Uterus (tissue), 4 donors: ENCODE measurements at places on chromosomes 1 and 21. TPM values are rescaled to one million over a fixed set of nuclear protein-coding genes. Genes with fewer than 3 reads are reported as not detected.

- H3K27ac ChIP-seq, result peak overlapping the region; percentile 91
- no peaks in the 10 kb centered on the region for H3K27me3 ChIP-seq
- no peak overlapping the region for H3K4me3 ChIP-seq
- H3K4me1 ChIP-seq, result no peaks in the 10 kb centered on the region
- peak; percentile 59 for DNase-seq
These were observed 229.2 kb downstream of the RHOU start for GRCh38 chr1:228964178-228965089.

GRCh38 chr1:4173731-4174130 lies 273.7 kb upstream of the C1orf174 start:
- no peak overlapping the region for H3K4me3 ChIP-seq
- H3K4me1 ChIP-seq, result no peaks in the 10 kb centered on the region
- no peaks in the 10 kb centered on the region for H3K27me3 ChIP-seq
- no peaks in the 10 kb centered on the region for H3K36me3 ChIP-seq

- DNase-seq, result no peak
- H3K4me3 ChIP-seq, result no peak overlapping the region
- no peaks in the 10 kb centered on the region for H3K27me3 ChIP-seq
- H3K27ac ChIP-seq, result no peak overlapping the region
These were observed 244.8 kb upstream of the RGS18 start for GRCh38 chr1:191913260-191913977.

DNA sequence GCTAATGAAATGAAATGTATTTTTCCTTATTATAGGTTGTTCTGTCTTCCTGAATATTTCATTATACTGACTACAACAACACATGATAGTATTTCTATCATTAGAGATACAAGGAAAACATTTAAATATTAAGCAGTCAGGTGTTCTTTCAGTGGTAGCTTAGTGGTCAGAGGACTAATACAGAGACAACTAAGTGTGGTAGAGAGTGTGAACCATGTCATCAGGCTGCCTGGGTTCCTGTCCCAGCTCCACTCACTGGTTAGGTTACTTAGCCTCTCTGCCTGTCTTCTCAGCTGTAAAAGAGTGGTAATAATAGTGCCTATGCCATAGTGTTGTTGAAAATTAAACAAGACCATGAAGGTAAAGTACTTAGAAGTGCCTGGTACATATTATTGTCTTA lies 3.9 kb downstream of the UAP1 start:
- no peak for DNase-seq
- H3K36me3 ChIP-seq, result no peaks in the 10 kb centered on the region
- peaks cover 1% of the 10 kb centered on the region for H3K4me1 ChIP-seq
- H3K4me3 ChIP-seq, result no peak overlapping the region

DNA sequence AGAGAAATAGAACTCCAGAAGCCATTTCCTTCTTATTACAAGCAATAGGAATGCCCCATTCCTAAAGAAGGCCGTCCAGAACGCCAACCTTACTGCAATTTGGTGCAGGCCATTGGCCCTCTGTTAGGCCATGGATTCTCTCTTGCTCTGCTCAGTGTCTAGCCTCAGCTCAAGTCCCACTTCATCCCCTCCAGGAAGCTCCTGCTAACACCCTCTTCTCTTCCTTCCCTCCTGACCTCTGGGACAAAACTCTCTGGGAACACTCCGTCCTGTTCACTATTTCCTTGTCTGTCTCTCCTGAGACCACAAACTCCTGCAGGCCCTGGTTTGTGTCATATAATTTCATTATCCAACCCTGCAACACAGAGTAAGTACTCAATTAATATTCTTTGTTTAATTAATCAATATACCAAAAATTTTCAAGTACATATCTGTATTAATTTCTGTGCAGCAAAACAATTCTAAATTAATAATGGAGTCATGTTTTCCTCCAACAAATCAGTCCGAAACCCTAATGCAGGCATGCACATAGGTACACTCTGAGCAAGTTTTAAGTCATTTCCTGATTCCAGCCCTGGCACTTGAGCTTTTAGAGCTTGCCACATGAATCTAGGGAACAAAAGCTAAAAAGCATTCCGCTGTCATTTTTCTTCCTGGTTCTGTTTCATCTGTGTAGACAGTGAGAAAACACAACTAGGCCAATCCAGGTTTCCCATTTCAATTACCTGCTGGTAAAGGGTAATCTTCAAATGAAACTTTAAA lies 245.3 kb downstream of the SETD4 start:
- no peak overlapping the region for H3K4me3 ChIP-seq
- no peaks in the 10 kb centered on the region for H3K36me3 ChIP-seq
- no peaks in the 10 kb centered on the region for H3K4me1 ChIP-seq
- DNase-seq, result no peak
- no peak overlapping the region for H3K27ac ChIP-seq

DNA sequence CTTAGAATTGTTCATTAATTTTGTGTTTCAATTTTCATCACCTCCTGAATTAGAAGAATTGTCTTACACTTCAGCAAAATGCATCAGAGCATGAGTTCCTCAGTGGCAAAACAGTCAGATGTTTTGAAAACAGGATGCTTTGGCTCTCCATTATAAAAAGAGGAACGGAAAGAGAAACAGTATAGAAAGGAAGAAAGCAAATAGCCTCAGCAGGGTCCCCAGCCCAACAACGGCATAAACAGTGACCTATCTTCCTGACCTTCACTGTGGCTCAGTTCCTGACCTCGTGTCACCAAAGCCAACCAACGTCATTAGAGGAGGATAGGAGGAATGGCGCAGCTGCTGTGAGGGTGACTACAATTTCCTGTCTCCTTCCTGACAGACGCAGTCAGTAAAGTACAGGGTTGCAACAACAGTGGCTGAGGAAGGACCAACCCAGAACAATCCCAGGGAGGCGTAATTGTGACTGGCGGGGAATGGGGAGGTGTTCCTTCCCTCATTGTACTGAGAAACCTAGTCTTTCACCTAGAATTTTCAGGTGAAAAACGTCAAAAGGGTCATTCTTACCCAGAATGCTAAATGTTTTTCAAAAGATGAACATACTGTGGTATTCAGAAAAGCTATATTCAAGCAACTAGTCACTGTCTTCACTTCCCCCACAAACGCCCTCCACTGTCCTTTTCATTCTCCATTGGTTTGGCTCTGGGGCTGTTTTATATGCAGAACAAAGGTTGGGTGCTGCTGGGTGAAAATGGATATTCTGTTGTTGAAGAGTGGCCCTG lies 197.9 kb upstream of the SGIP1 start:
- no peak overlapping the region for H3K4me3 ChIP-seq
- H3K27me3 ChIP-seq, result no peaks in the 10 kb centered on the region
- H3K27ac ChIP-seq, result peak overlapping the region; percentile 90
- no peaks in the 10 kb centered on the region for H3K4me1 ChIP-seq
- DNase-seq, result peak; percentile 35

GJB5 gene
- total RNA-seq, result not detected
